ENCODE measurements at places on chromosomes 5 and 9.

DNA sequence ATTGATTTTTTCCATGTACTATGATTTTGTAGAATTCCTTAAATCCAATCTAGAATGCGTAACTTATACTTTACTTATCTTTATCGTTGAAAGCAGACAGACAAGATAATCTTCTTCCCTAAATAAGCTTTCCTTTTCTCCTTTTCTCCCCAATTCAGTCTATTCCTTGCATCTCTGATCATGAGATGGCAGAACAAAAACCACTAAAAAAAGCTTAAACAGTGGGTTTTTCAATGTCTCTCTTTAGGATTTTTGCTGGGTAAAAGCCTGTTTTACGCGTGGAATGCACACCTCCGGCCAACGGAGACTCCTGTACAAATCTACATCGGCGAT lies 755 bp downstream of the CDKN2B start:
- DNase-seq: no peak

DNA sequence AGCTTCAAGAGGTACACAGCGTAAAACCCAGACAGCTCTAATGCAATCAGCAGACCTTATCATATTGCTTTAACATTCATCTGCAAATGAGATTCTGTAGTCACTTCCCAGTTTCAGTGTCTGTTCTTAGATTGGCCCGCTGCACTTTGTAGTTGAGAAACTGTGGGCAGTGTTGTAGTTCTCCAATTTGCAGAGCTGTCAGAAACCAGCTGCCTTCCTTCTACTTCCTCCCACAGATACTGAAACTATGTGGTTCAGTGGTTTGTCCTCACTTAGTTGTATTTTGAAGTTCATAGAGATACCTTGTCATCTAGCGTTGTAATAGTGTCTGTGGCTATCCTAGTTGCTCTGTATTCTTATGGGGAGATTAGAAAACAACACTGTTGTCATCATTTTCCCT lies 39.6 kb upstream of the TRIM36 start:
- DNase-seq: no peak

GRCh38 chr5:142913728-142914338 lies 143.7 kb downstream of the ARHGAP26 start:
- no peak for DNase-seq

DNA sequence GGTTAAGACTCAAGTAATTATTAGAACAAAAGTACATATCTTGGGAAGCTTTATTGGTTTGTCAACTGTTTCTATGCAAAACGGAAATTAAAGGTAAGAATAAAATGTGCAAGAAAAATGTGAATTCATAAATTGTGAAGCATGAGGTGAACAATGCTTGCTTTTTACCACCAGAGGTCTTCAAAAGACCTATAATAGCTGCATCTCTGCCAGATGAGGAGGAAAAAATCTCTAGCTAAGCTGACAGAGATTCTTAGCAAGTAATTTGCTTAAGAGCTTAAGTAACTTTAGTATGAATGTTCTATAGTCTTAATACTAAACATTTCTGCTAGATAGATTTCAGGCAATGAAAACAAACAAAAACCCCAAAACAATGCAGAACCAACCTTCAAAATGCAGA lies 54.1 kb downstream of the MRPS30 start:
- DNase-seq: no peak

DNA sequence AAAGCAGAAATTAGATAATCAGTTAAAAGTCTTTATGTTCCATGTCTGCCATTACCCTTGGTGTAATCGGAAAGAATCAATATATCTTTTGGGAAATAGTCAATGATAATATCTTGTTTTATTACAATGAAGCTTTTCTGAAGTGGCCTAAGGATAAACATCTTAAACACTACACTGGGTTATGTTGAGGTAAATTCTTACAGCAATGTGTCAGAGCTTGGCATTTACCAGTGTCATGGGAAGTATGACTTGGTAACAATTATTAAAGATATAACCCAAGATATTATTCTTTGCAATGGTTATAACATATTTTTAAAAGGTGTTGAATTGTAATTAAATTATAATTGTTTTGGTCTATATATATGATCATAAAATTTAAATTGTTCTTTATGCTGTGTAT lies 84.7 kb downstream of the CFAP95 start:
- DNase-seq: no peak

- no peak for DNase-seq
Observed at GRCh38 chr5:151128817-151129216, 28.8 kb downstream of the ANXA6 start.

DNA sequence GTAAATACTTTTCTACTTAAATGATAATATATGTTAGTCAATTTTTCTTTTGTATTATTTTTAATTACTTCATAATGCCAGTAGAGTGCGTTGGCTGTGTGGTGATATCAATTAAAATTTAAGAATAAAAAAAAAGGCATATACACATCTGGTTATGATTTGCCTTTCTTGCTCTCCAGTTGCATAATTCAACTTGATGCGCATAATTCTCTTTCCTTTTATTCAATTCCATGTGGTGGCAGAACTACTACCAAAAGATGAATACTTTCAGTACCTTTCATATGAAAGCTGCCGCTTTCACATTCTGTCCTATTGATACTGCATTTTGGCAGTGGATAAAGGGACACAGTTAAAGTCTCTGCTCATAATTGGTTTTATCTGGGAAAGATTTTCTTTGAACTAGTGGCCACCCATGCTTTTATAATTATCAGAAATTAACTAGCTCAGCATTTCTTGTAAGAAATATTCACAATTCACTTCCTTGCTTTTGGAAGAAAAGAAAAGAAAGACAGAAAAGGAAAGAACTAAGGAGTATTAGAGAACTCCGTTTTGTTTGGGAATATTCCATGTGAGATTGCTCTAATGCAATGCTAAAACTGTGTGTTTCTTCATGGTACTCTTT lies 12.3 kb upstream of the ADGRV1 start:
- DNase-seq: no peak
